RPMI7951 (cell line): ENCODE measurements at places on chromosomes 13 and 19. TPM values are rescaled to one million over a fixed set of nuclear protein-coding genes. Genes with fewer than 3 reads are reported as not detected.

The CASP14 gene
- total RNA-seq: 0.36 and 0.39 TPM in 2 replicates

The CKM gene
- total RNA-seq: 0.20 and 0.24 TPM in 2 replicates

The KASH5 gene
- not detected in 2 replicates for total RNA-seq

The SPACA4 gene
- total RNA-seq: not detected in 2 replicates

The FPR1 gene
- total RNA-seq: 9.4 and 13.2 TPM in 2 replicates

The NKG7 gene
- not detected in 2 replicates for total RNA-seq

The SOX1 gene
- not detected in 2 replicates for total RNA-seq

The RFXAP gene
- 0.96 and 1.3 TPM in 2 replicates for total RNA-seq

The SELENOV gene
- not detected in 2 replicates for total RNA-seq

The KIR2DL1 gene
- not detected in 2 replicates for total RNA-seq

The PRTN3 gene
- not detected in 2 replicates for total RNA-seq

The C13orf42 gene
- not detected in 2 replicates for total RNA-seq

The GJB2 gene
- total RNA-seq: 0.59 and 0.72 TPM in 2 replicates

The ZNF497 gene
- total RNA-seq: 0.12 and 0.29 TPM in 2 replicates

The ZNF471 gene
- 1.1 and 1.3 TPM in 2 replicates for total RNA-seq

The FREM2 gene
- 0.29 and 0.36 TPM in 2 replicates for total RNA-seq

The ANKRD24 gene
- total RNA-seq: under 0.01 and 0.12 TPM in 2 replicates

The ELANE gene
- not detected in 2 replicates for total RNA-seq

The RDH8 gene
- total RNA-seq: 0.12 TPM in 1 of 2 replicates, not detected in the other

The NKPD1 gene
- 0.12 and 0.20 TPM in 2 replicates for total RNA-seq

The MIR17HG gene
- 2.3 and 3.9 TPM in 2 replicates for total RNA-seq

The LRRC25 gene
- total RNA-seq: not detected in 2 replicates

The SOHLH2 gene
- not detected in 2 replicates for total RNA-seq

The CEBPA gene
- under 0.01 TPM in 1 of 2 replicates, not detected in the other for total RNA-seq

The FFAR3 gene
- not detected in 2 replicates for total RNA-seq

The ZNF850 gene
- total RNA-seq: 3.8 and 4.1 TPM in 2 replicates

The OR10H1 gene
- total RNA-seq: not detected in 2 replicates

The PSENEN gene
- total RNA-seq: 130 and 159 TPM in 2 replicates

The SPIB gene
- not detected in 2 replicates for total RNA-seq

The CDX2 gene
- total RNA-seq: not detected in 2 replicates

The BST2 gene
- 46.1 and 65.6 TPM in 2 replicates for total RNA-seq

The ZGLP1 gene
- 0.88 and 1.2 TPM in 2 replicates for total RNA-seq

The SERP2 gene
- 11.4 and 12.1 TPM in 2 replicates for total RNA-seq

The IL12RB1 gene
- 2.3 and 4.3 TPM in 2 replicates for total RNA-seq

The CNN2 gene
- 179 and 199 TPM in 2 replicates for total RNA-seq

The FUT2 gene
- not detected in 2 replicates for total RNA-seq

The RAB4B gene
- total RNA-seq: 19.6 and 23.0 TPM in 2 replicates

The ZNF880 gene
- total RNA-seq: 13.1 and 17.0 TPM in 2 replicates

The KLK4 gene
- not detected in 2 replicates for total RNA-seq

The ZNF527 gene
- total RNA-seq: 3.4 and 4.7 TPM in 2 replicates

The HOMER3 gene
- total RNA-seq: 53.2 and 74.2 TPM in 2 replicates

The PSG6 gene
- total RNA-seq: not detected in 2 replicates

The WTIP gene
- total RNA-seq: 10.6 and 11.1 TPM in 2 replicates

The CGB7 gene
- 0.10 and 0.72 TPM in 2 replicates for total RNA-seq

The DENND1C gene
- total RNA-seq: not detected in 2 replicates

The NLRP9 gene
- total RNA-seq: not detected in 2 replicates

The ZNF229 gene
- 3.8 and 6.1 TPM in 2 replicates for total RNA-seq

The SLC7A1 gene
- 11.1 and 12.6 TPM in 2 replicates for total RNA-seq

The PSG11 gene
- total RNA-seq: 0.29 TPM in 1 of 2 replicates, not detected in the other
